ENCODE measurements at places on chromosomes 11 and 22.
A peak's percentile ranks its signal among the peaks of the same experiment; 100 is the strongest.

DNA sequence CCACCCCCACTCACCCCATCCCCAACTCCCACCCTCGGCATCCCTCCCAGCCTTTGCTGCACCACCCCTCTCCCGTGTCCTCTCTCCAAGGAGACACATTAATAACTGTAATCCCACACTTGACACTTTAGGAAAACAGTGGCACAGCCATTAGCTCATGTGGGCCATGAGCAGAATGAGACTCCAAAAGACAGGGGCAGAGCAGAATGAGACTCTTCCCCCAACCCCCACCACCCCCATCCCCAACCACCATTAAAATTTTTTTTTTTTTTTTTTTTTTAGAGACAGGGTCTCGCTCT lies 6.2 kb upstream of the SLCO2B1 start:
- no peak for DNase-seq

DNA sequence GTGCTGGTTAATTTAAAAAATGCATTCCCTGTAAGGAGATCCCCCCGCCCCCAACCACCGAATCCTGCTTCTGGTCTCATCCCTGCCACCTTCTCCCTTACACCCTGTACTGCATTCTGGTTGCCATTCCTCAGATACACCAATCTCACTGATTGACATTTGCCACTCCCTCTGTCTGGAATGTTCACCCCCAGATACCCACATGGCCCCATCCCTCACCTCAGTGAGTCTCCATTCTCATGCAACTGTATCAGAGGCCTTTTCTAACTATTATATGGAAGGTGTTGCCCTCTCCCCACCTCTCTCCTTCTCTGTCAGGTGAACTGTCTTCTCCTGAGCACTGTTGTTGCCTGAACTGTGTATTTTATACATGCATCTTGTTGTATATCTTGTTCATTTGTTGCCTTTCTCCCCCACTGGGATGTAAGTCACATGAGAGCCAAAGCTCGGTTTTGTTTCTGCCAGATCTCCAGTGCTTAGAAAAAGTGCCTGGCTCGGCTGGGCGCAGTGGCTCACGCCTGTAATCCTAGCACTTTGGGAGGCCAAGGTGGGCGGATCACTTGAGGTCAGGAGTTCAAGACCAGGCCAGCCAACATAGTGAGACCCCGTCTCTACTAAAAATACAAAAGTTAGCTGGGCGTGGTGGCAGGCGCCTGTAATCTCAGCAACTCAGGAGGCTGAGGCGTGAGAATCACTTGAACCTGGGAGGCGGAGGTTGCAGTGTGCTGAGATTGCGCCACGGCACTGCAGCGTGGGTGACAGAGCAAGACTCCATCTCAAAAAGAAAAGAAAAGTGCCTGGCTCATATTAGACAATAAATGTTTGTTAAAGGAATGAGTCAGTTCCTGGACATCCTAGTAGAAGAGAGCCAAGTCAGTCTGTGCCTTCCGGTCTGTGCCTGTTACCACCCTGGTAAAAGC lies 61.0 kb downstream of the TNRC6B start:
- no peak for DNase-seq

- DNase-seq = no peak
These were observed 89.7 kb downstream of the ZC3H12C start for GRCh38 chr11:110182886-110183285.

DNA sequence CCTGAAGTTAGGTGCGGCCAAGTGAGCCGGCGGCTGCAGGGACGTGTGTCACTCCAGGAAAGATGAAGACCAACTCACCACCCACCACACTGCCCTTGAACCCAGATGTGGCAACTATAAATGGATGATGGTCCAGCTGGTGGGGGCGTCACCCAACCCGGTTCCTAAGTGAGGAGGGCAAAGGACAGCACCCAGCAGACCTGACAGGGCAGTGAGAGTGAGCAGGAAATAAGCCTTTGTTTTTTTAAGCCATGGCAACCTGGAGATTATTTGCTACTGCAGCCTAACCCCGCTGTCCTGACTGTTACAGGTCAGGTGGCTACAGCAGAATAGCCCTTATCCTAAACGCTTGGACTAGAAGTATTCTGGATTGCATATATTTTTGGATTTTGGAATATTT lies 228.9 kb downstream of the CTTN start:
- no peak for DNase-seq

GRCh38 chr22:22342697-22343580 lies 98.4 kb downstream of the VPREB1 start:
- DNase-seq = peak; percentile 72

GRCh38 chr22:31239771-31240370 lies 27.8 kb downstream of the LIMK2 start:
- DNase-seq = no peak

- no peak for DNase-seq
These were observed 23.9 kb upstream of the CCDC179 start for GRCh38 chr11:22884217-22884616.

- DNase-seq = no peak
These were observed 56.2 kb upstream of the SC5D start for GRCh38 chr11:121236115-121237001.

DNA sequence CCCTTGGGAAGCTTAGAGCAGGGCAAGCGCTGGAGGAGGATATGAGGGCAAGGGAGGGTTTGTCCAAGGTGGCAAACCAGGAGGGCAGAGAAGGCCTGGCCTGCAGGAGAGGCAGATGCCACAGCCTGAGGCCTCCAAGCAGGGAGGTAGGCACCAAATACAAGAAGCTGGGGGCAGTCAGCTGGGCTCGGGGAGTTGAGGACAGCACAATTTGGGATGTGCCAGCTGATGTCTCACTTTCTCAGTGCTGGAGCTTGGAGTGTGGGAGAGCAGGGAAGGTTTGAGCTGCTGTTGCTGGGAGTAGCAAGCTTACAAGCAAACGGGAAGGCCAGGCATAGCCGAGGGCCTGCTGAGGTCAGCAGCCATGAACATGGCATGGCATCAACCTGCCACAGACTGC lies 4.0 kb downstream of the ZDHHC24 start:
- DNase-seq = no peak

GRCh38 chr11:44731685-44732430 lies 5.1 kb downstream of the TSPAN18 start:
- DNase-seq = no peak

GRCh38 chr11:73838443-73839122 lies 38.1 kb downstream of the COA4 start:
- DNase-seq = no peak

DNA sequence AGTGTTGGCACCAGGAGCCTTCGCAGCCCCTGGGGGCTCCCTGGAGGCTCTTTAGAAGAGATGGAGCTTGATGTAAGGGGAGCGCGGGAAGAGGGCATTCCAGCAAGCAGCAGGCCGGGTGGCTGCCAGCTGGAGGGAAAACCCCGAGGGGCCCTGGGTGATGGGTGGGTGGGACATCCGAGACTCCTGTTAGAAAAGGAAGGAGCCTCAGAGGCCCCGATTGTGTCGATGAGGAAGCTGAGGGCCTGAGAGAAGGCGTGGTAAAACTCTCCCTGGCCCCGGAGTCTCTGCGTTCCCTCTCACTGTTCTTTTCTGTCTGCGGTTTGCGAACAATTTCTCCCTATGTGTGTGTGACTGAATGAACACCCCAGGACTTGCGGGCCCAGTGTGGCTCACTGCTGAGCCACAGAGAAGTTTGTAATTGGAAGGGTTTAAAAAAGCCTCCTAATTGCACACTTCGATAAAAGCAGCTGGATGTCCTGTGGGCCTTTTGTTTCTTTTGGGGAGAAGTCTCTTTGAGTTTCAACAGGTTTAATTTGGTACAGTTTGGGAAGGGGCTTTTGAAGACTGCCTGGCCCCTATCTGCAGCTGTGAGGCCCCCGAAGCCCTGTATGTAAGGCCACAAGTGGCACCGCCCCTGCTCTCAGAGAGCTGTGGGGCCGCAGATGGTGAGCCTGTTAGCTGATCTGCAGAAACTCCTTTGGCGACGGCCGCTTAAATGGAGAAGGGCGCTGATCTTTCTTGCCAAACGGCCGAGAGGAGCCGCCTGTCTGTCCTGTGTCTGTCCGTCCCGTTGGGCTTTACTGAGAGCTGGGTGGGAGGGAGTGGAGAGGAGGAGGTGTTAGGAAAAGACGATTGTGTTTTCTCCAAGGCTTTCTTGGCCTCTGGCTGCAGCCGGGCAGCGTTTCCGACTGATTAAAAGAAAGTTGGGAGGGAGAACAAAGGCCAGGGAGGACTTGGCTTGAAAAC lies 2.0 kb downstream of the FBLN1 start:
- DNase-seq = no peak

- DNase-seq = no peak
These were observed 30.5 kb downstream of the IFT27 start for GRCh38 chr22:36745301-36745995.

All from stimulated activated CD4-positive, alpha-beta T cell treated with anti-CD3 and anti-CD28 coated beads, Interleukin-4, amount 100 ng/mL, for 48 hours (primary cell).